Effector memory CD4-positive, alpha-beta T cell (primary cell): ENCODE measurements at places on chromosomes 7 and 10.

DNA sequence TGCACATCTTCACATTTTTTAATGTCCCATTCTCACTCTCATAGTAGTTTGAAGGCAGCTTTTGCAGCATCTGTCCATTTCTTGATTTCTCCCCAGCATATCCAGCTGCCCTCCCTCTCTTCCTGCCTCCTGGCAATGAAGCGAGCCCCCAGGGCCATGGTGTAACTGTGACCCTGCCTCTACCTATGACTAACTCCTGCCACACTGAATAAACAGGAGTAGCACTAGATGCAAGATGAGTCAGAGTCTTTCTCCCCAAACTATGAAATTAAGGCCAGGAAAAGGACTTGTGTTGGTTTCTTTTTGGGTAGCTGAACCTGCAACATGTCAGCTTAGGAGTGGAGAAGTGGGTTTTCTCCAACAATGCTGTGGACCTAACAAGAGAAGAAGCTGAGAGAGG lies 329.0 kb downstream of the RNLS start:
- no peak for DNase-seq

- no peak for DNase-seq
Measured at GRCh38 chr7:122423591-122423990, 119.0 kb upstream of the FEZF1 start.

- no peak for DNase-seq
Measured at GRCh38 chr7:36949711-36950600, 225.7 kb upstream of the AOAH start.

GRCh38 chr7:46003896-46004875 lies 83.1 kb upstream of the IGFBP3 start:
- no peak for DNase-seq

DNA sequence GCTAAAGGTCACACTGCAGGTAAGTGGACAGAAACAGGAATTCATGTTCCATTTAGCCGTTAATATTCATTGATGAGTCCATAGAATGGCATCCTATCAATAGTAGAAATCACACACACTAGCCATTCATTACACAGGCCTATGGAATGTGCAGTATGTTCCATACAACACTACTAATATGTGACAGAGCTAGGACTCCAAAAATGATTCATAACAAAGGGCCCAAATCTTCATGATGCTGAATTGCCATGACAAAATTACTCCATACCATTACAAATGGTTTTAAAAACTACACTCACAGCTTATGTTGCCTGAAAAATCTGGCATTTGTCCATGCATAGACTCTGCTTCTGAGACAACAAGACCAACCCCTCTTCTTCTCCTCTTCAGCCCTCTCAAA lies 549.1 kb downstream of the XPNPEP1 start:
- DNase-seq = no peak

GRCh38 chr10:104472505-104472904 lies 118.9 kb downstream of the CFAP58 start:
- DNase-seq = no peak

DNA sequence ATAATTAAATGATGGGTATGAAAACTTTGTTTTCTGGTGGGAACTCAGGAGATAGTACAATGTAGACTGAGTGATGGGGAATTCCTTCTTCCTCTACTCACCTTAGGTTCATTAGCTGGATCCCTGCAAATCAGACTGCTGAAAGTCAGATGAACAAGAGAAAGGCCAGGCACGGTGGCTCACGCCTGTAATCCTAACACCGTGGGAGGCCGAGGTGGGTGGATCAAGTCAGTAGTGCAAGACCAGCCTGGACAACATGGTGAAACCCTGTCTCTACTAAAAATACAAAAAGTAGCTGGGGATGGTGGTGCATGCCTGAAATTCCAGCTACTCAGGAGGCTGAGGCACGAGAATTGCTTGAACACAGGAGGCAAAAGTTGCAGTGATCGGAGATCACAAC lies 28.7 kb upstream of the ST8SIA6 start:
- DNase-seq = no peak

GRCh38 chr10:118626953-118627352 lies 31.5 kb upstream of the PRLHR start:
- DNase-seq = no peak

- no peak for DNase-seq
Measured at GRCh38 chr7:152462995-152463708, 27.3 kb upstream of the KMT2C start.

GRCh38 chr10:112950714-112951358 lies 789 bp downstream of the TCF7L2 start:
- no peak for DNase-seq

DNA sequence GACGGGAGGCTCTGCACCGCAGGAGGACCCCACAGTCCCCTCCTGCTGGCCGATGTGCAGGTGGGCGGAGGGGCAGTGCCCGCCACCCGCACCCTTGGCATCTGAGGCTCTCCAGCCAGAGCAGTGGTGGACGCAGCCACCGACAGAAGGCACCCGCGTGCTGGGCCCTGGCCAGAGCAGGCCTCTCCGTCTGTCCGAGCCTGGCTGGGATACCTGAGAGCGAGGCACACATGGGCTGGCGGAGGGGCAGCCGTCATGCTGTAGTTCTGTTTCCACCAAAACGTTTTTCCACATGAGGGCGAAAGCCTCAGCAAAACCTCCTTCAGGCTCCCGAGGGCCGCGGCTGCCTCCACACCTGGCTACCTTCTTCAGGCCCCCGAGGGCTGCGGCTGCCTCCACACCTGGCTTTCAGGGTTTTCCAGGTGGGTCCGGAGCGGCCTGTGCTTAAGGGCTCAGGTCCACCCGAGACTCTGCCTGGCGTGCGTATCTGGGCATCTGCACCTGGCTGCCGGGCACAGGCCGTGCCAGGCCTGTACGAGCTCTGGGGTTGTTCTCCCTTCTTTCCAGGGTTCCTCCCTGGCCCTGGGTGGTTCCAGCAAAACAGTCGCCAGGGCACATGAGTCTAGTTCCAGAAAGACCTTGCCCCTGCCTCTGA lies 115.5 kb downstream of the INPP5A start:
- no peak for DNase-seq

GRCh38 chr7:131964203-131964602 lies 407.8 kb upstream of the PODXL start:
- DNase-seq = no peak

DNA sequence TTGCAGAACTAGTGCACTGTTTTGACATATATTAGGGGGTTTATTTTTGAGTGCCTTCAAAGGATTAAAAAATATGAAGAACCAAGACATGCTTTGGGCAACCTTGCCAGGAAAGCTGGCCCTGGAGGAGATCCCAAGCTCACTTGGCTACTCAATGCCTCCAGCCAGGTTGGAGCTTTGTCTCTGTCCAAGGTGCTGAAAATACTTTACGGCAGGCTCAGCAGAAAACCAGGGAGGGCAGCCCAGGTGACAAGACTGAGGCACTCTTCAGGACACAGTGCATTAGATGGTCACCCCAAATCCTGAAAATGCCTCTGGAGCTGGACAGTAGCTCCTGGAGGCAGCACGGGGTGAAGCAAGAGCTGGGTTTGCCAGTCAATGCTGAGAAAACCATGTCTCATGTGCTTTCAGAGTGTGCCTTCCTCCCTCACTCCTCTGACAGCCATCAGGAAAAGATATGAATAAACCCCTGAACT lies 5.8 kb upstream of the KCNH2 start:
- DNase-seq = no peak

GRCh38 chr10:70602665-70603448 lies at the start of gene PRF1:
Gene PRF1, minus strand, starts transcription at chr10:70602741. Its CDS starts 1,839 bp downstream, at chr10:70600902.
- DNase-seq = peak; percentile 54

- peak; percentile 7 for DNase-seq
Measured at GRCh38 chr10:49398000-49398861, 2.3 kb upstream of the DRGX start.

- DNase-seq = no peak
Measured at GRCh38 chr7:25835197-25835596, 316.8 kb upstream of the NFE2L3 start.

GRCh38 chr10:18087355-18087754 lies 52.9 kb upstream of the CACNB2 start:
- DNase-seq = no peak

DNA sequence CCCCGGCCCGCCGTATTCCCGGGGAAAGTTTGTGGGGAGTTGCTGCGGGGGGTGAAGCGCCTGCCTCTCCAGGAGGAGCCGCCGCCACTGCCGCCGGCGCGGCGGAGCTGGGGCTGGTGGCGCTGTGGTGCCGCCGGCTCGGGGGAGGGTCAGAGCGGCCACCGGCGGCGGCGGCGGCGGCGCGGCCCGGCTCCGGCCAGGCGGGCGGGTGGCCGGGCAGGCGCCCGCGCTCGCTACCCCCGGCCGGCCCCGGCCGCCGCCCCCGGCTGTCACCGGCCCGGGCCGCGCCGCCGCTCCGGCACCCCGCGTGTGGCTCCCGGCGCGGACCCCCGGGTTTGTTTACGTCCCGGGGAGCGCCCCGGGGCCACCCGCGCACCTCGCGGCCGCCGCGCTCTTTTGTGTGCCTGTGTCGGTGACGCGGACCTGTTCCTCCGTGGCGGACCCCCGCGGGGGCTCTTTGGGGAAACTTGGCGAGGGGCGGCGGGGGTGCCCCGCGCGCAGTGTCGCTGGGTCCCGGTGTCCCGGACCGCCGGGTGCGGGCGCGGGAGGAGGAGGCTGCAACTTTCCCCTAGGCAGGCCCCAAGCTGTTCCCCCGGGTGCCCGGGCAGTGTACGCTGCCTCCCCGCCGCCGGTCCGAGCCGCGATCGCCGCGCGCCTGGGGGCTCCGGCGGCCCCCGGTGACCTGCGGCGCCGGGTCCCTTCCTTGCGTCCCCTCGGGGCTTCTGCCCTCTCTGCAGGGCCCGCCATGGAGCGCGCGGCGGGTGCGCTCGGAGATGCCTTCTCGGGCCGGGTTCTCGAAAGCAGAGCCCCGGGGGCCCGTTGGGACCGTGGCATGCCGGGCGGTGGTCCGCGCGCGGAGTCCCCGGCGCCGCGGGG lies 593 bp upstream of the CUX1 start:
- DNase-seq = no peak

DNA sequence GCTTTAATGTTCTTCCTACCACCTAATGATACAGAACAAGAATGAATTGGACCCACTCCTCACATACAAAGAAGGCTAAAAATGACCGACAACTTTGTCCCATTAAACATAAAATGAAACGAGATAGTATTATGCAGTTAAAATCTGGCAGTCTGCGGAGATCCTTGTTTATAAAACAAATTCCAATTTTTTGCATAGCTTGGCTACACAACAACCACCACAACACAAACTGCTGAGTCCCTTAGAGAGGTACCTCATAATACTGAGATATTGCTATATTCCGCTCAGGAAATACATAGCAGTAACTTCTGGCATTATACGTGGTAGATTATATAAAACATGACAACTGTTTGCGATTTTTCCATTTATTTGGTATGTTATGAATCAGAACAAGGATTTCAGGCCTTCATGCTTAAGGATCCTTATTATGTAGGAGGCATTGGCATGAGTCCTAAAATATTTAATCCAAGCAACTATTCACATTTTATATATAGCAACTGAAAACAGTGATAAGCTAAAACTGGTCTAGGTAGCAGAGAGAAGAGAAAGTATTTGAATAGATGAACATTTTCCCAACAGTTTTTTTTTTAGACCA lies 96.0 kb downstream of the ANK3 start:
- no peak for DNase-seq

GRCh38 chr10:102344067-102344466 lies 51.4 kb upstream of the NFKB2 start:
- DNase-seq = no peak

GRCh38 chr10:53009961-53010907 lies 237.7 kb upstream of the MBL2 start:
- no peak for DNase-seq

- DNase-seq = no peak
Measured at GRCh38 chr10:100490531-100490930, 27.7 kb downstream of the WNT8B start.

GRCh38 chr7:98085674-98086073 lies 21.0 kb upstream of the LMTK2 start:
- DNase-seq = no peak

DNA sequence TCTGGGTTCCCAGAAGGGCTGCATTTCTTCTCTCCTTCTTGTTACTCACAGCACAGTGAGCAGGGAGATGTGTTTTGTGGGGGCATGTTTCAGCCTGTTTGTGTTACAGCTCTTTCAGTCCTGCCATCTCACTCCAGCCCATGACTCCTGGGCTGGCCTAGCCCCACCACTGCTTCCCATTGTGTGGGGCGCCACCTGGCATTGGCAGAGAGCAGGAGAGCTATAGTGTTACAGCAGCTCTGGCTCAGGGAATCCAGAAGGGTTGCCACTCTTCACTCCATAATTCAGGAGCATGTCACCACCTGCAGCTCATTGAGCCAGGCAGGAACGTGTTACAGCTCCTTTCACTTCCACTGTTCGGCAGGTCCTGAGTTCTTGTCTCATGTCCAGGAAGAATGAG lies 30.0 kb downstream of the CLDN12 start:
- no peak for DNase-seq

DNA sequence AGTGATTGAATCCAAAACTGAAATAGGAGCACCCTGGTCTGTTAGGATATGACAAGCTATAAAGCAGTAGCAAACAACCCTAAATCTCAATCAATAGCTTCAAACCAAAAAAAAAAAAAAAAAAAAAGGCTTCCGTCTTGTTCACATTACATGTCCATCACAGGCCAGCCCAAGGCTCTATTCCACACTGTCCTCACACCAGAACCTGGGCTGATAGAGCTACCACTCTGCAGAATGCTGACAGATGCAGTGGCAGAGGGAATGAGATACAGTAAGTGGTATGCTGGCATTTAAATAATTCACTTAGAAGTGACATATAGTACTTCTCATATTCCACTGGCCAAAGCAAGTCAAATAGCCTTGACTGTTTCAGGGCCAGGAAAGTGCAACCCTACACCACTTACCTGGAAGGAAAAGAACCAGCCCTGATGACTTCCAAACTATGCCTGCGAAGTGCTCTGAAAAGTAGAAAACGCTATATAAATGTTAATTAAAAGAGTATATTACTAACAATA lies 5.8 kb downstream of the CDCA7L start:
- no peak for DNase-seq

DNA sequence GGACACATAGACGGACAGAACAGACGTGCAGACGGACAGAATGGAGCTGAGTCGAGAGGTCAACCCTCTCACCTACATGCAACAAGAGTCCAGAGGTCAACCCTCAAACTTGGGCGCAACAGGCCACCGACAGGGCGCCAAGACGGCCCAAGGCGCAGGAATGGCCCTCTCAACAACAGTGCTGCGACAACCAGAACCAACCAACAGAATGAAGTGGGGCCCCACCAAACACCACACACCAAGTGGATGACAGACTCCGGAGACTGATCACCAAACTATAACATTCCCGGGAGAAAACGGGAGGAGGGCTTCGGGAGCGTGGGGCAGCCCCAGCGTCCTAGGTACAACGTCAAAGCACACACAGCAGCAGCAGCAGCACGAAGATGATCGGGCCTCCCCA lies 13.4 kb downstream of the INTS1 start:
- no peak for DNase-seq

DNA sequence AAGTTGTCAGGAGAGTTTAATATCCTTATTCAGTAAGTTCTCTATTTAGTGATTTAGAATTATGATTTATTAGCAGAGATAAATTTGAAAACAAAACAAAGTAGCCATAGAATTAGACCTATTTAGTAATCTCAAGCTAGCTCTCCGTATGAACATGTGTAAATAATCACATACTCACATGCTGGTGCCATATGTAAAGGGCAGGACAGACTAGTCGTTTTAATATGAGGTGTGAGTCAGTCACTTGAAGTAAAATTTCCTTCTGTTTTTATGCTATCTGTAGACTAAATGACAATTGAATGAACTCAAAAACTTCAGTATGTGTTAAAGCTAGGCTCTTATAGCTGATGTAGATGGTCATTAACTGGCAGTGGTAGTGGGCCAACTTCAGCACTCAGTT lies 67.1 kb downstream of the WAC start:
- no peak for DNase-seq
